ENCODE measurements at places on chromosomes 2 and 18.

DNA sequence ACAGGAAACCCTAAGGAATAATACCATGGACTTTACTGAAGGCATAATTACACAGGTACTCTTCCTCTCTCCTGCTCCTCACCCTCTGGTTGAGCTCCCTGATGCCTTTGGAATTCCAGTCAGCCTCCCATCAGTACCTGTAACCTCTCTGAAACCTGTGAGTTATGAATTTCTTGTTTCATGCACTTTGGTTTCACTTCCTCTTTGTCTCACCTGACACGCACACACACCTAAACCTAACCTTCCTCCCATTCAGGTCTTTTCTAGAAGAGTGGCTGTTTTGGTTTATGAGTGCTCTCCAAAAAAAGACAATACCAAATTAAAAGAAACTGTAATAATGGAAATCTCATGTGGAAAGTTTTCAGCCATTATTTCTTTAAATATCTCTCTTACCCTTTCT is 451.3 kb upstream of the VWC2L start:
- DNase-seq, result no peak

DNA sequence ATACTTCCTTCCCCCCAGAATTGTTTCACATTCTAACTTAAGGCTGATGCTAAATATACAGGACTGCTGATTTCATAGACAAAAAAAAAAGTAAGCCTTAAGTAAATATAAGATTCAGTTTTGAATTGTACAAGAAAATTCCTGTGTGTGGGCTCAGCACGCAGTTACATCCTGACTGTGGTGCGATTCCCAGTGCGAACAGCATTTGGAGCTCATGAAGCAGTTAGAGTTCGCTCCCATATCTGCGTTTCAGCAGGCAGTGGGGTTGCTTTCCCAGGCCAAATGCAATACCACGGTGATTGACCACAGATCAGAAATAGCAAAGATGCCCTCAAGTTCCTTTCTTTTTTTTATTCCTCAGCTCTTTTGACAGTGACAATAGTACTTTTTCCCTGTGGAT is 75.6 kb downstream of the SATB2 start:
- no peak for DNase-seq

- no peak for DNase-seq
These were observed 133.3 kb downstream of the LCLAT1 start for GRCh38 chr2:30580391-30580790.

GRCh38 chr18:13973061-13973575 is 57.8 kb upstream of the MC2R start:
- no peak for DNase-seq

GRCh38 chr18:3463051-3463450 is 13.1 kb downstream of the TGIF1 start:
- no peak for DNase-seq

DNA sequence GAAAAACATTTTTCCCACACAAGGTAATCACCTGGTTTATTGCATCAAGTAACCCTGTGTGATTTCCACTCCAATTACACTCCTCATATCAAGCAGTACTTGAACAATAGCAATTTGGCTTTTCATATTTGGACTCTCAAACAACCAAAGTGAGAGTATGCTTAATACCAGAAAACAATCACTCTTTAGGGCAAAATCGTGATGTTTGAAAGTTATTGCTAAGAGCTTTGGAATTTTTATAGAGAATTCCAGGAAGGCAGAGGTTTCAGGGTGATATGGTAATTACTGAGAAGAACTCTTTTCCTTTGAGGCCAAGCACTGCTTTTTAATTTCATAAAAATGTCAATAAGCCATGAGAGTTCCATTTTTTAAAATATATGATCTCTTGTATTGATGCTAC is 779.5 kb upstream of the LRRTM1 start:
- no peak for DNase-seq

- DNase-seq, result no peak
These were observed 189.8 kb downstream of the TMEM18 start for GRCh38 chr2:487186-488079.

- DNase-seq, result no peak
These were observed 815.2 kb downstream of the DCDC2C start for GRCh38 chr2:4518596-4518995.

Measured in stimulated activated CD4-positive, alpha-beta T cell treated with anti-CD3 and anti-CD28 coated beads, TNF-alpha, amount 100 ng/mL, for 4 hours (primary cell).